ENCODE measurements at places on chromosomes 5 and 9. TPM values are rescaled to one million over a fixed set of nuclear protein-coding genes. Genes with fewer than 3 reads are reported as not detected.

DOCK2 gene
- 48.6 TPM for polyA plus RNA-seq

IL3 gene
- polyA plus RNA-seq, result not detected

- no peak for DNase-seq
Observed at GRCh38 chr5:135880801-135881200, 14.8 kb downstream of the IL9 start.

IL9 gene
- polyA plus RNA-seq, result not detected

DNA sequence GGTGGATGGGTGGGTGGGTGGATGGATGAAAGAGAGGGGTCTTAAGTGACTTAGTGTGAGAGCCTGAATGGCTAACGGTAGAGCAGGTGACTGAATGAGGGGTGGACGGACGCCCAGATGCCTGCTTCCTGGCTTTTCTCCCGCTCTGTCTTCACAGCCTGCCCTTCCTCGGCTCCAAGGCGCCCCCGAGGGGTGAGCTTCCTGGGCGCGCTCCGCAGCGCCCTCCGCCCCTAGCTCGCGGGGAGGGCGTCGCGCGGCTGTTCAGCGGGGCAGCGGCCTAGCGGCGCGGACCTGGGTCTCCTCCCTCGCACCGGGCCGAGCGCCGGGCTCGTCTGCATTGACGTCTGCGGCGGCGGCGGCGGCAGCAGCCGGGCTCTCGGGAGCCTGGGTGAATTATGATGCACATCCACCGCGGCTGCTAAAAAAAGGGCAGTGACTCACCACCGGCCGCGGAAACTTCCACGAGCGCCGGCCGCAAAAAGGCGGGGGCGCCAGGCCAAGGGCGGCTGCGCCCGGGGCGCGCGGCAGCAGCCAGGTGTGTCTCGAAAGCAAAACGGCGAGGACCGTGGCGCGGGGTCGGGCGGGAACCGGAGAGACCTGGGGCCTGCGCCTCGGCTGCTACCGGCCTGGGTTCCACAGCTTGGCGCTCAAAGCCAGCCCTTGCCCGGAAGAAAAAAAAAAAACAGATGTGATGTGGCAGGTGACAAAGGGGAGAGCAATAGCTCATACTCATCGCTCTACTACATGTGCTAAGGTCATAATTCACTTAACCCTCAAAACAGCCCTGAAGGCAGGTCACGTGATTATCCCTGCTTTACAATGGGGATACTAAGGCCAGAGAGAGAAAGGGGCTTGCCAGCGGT, 143.0 kb upstream of the ADRA1B start:
- peak; percentile 82 for DNase-seq

DNA sequence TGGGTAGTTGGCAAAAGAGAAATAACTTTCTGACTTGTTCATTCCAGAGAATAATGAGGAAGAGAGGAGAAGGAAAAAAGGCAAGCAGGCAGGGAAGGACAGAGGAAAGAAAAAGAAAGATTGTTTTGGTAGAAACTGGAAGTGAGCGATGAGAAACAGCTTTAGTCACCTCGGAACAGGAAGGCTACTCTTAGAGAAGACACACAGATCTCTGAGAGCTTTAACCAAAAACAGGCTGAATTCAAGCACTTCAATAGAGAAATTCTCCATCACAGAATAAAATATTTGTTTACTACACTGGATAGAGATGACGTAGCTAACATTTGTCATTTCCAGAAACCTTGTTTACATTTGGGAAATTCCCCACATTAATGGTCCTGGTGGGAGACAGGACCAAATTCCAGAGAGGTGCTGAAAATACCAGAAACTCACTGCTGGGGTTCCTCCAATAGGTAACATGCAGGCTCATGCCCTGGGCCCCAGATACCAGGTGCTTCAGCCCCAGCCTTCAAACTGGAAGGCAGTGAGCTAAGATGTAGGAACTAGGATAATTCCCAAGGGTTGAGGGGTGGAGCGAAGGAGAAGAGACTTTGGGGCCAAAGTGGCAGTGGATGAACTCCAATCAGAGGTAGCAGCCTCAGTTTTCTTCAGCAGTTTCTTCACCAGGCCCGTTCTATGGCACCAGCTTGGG, 227.7 kb upstream of the GRAMD2B start:
- no peak for DNase-seq

GRCh38 chr9:83967073-83967472, 12.9 kb downstream of the HNRNPK start:
- DNase-seq, result no peak

DNA sequence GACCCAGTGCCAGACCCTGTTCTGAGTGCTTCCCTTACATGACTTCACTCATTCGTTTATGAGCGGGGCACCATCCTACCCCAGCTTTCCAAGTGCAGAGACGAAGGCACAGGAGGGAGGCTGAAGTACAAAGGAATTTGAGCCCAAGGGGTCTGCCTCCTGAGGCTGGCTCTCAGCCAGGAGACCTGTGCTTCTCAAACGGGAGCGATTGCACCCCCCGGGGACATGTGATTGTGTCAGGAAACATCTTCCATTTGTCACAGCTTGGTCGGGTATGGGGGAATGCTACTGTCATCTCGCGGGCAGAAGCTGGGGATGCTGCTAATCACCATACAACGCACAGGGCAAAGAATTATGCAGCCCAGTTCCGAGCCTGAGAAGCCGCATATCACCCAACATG, 23.9 kb downstream of the ADCY2 start:
- DNase-seq, result no peak

GRCh38 chr5:54719384-54720283, 202.1 kb downstream of the SNX18 start:
- DNase-seq, result no peak

- peak; percentile 57 for DNase-seq
Observed at GRCh38 chr9:37413311-37413710, 9.2 kb upstream of the GRHPR start.

PITX1 gene
- polyA plus RNA-seq, result 0.09 TPM

GRCh38 chr5:131671409-131671808, 36.4 kb upstream of the RAPGEF6 start:
- no peak for DNase-seq

PCDHB10 gene
- polyA plus RNA-seq, result 0.09 TPM
